Left renal pelvis (tissue), 4 donors: ENCODE measurements at places on chromosomes 1 and 21. TPM values are rescaled to one million over a fixed set of nuclear protein-coding genes. Genes with fewer than 3 reads are reported as not detected.

LHX4 gene
- 1.3 TPM for polyA plus RNA-seq

DNA sequence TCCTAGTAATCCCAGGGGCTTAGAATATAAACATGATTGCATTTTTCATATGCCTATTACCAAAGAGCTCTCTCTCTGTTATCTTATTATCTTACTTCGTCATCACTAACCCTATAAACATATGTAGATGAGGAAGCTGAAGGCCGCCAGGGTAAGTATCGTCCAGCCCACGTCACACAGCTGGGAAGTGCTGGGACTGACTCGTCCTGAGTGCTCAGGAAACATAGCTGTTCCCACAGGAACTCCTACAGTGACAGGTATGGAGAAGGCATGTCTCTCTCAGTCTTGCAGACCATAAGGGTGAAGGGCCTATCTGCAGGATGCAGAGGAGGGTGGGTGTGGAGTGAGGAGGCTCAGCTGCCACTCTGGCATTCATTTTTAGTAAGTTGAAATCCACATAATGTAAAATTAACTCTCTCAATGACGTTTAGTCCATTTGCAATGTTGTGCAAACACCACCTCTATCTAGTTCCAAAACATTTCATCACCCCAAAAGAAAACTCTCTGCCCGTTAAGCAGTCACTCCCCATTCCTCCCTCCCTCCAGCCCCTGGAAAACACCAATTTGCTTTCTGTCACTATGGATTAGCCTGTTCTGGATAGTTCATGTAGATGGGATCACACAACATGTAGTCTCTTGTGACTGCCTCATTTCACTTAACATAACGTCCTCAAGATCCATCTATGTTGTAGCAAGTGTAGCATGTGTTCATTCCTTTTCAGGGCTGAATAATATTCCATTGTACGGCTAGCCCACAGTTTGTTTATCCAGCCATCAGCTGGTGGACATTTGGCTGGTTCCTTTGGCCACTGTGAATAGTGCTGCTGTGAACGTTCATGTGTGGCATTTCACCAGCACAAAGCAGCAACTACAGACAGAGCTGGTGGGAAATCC lies 68.3 kb downstream of the TCP10L start:
- no peak for DNase-seq

S100A5 gene
- 0.72 TPM for polyA plus RNA-seq

DNA sequence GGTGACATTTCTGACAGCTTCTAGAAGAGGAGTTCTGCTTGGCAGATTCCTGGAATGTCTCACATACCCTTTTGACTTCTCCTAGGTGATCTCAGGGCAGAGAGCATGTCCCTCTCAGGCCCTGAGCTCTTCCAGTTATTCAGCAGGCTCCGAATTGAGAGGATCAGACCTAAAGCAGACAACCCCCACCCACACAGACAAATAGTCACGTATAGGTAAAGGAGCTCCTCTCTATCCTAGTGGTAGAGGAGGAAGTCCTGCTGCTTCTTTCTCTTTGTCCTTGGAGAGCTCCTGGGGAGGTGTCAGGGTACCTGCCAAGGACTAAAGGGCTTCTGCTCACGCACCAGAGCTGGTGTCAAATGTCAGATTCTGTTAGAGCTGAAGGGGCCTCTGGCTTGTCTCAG lies 128.1 kb downstream of the IER5 start:
- no peak for DNase-seq

DNA sequence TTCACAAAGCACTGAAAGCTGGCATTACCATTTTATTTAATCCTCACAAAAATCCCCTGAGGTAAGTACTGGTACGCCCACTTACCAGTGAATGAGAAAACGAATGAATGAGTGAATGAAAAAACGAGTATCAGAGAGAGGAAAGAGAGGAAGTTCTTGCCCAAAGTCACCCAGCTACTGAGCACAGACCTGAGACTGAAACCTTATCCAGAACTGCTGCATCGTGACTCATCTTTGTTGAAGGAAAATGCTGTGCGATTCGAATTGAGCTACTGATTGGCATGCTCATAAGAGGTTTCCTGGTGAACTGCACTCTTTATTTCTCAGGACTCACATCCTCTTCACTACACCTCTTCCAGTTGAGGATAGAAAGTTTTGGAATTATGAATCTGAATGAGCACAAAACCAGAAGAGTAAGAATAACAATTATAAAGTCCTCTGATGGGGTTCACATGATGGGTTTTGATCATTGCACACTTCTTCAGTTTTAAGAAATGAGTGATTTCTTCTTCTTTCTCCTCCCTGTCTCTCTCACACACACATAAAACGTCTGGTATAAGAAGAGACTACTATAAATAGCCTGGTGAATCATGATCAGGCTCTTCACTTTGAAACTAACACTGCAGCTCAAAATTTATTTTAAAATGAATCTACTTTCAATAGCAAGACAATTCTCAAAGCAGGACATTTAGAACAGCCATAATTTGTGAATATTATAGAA lies 32.1 kb downstream of the IL12RB2 start:
- no peak for DNase-seq

- DNase-seq: no peak
These were observed 10.7 kb upstream of the PHTF1 start for GRCh38 chr1:113770031-113770430.

- no peak for DNase-seq
These were observed 133.8 kb upstream of the EDN2 start for GRCh38 chr1:41618066-41618825.

- no peak for DNase-seq
These were observed 61.5 kb downstream of the KCNK1 start for GRCh38 chr1:233675446-233675845.

NECTIN4 gene
- 2.6 TPM for polyA plus RNA-seq

DNA sequence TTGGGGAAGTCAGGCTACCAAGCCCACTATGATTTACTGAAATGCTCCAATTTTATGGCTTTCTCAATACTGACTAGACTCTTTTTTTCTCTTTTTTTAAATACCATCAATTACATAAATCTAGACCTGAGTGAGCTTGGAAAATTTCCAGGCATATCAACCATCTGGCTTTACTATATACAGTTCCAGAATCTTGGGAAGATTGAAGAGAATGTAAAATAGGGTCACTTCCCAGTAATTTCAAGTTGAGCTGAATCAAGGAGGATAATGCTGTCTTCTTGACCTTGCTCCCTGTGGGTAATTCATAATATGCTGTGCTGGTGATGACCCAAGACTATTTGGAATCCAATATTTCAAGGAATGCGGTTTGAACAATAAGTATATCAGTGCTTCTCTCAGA lies 108.1 kb downstream of the MAP3K21 start:
- no peak for DNase-seq

GRCh38 chr1:82515650-82516049 lies 714.9 kb downstream of the ADGRL2 start:
- DNase-seq: no peak

KRTAP12-2 gene
- polyA plus RNA-seq: not detected

UBASH3A gene
- polyA plus RNA-seq: not detected

DNA sequence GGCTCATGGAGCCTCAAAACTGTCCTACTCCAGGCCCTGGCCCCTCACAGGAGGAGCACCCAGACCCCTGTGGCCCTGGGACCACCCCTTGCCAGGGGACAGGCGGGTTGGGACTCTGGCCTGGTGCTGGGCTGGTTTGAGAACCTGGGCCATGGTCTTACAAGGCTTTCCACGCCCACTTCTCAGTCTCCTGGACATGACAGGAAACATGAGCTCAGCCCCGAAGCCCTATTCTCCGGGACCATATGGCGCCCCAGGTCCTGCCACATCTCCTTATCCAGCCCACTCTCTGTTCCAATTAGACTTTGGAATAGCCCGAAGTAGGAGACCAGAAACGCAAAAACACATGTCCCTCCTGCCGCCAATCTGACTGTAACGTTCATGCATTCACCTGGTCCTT lies 47.9 kb downstream of the KCNAB2 start:
- DNase-seq: no peak

DNA sequence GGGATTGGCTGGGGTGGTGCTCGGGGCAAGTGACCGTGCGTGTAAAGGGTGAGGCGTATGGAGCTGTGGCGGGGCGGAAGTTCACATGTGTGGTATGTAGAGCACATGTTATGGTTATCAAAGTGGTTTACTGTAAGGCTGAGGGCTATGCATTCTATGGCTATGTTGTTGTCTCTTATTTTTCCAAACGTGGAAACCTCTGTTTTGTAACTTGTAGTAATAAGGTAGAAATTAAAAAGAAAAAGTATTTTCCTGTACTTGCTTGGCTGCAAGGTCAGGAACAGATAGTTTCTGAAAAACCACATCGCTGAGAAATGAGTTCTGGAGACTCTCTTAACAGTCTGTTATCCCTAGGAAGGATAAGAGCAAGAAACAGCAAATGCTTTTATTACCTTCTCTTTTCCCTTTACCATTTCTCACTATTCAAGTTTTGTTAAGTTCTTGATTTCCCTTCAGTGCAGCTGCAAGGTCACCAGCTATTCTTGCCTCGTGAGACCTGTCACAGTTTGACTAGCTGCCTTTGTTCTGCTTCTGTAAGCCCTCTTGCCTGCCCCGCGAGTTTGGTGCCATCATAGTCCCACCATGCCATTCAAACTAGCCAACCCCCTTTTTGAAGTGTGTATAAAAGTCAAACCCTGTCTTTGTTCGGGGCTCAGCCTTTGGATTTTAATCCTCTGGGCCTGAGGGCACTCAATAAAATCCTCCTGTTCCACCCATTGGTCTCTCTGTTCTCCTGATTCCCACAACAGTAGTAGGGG lies 9.5 kb downstream of the RNU1-2 start:
- DNase-seq: no peak

CAMK2N1 gene
- polyA plus RNA-seq: 83.3 TPM

- DNase-seq: no peak
These were observed 24.0 kb downstream of the MTOR start for GRCh38 chr1:11238311-11238710.

DNA sequence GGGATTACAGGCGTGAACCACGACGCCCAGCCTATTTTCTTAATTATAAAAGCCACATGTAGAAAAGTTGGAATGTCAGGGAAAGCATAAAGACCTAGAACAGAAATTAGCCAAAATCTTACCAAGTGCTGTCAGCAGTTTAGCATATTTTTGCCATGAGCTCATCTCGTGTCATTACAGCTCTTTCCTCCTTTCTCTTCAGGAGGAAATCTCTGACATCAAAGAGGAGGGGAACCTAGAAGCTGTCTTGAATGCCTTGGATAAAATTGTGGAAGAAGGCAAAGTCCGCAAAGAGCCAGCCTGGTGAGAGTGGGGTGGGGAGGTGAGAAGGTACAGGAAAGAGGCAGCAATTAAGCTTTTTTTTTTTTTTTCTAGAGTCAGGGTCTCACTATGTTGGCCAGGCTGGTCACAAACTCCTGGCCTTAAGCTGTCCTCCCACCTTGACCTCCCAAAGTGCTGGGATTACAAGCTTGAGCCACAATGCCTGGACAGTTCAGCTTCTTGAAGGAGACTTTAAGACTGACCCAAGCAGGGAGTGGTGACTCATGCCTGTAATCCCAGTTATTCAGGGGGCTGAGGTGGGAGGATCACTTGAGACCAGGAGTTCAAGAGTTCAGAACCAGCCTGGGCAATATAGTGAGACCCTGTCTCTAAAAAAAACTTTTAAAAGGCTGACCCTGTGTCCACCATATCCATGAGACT lies 8.4 kb upstream of the BGLAP start:
- no peak for DNase-seq

- no peak for DNase-seq
These were observed 346.6 kb downstream of the ZNF326 start for GRCh38 chr1:90341516-90341915.

DNA sequence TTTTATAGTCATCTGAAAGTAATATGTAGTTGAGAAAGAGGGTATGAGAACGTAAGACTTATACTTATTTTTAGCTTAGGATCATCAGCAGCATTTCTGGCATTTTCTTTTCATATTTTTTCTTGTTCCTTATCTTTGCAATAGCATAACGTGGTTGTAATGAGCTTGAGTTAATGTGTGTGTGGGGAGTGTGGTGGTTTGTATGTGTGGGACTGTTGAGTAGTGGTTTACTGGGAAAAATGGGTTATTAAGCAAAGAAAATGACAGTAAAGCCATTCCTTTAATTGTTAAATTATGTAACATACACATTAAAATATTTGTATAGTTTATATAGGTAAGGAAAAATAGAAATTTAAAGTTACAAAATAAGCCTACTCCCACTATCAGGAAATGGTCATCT lies 15.2 kb downstream of the PIP5K1A start:
- DNase-seq: no peak

TRAPPC3 gene
- polyA plus RNA-seq: 58.7 TPM

- DNase-seq: no peak
These were observed 166.2 kb upstream of the NFIA start for GRCh38 chr1:60916199-60916598.

HRNR gene
- polyA plus RNA-seq: 0.93 TPM

DPM3 gene
- 29.7 TPM for polyA plus RNA-seq

RPL11 gene
- polyA plus RNA-seq: 2,504 TPM

DNA sequence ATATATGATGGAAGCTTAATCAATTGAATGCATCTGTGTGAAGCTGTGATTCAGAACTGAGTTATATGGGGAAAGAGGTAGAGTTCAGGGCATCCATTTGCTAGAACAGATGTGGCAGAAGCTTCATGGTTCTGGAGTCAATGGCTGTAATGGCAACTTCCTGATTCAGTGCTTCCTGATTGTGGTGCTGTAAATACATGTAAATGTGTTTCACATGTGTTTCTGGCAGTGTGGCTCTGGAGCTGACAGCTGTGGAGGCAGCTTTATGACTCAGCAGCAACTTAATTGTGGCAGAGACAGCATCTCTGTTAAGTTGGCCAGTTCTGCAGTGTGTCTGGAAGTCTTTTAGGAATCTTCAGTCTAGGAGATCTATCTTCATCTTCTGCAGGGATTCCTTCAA lies 226.6 kb upstream of the ZRANB2 start:
- no peak for DNase-seq

DNA sequence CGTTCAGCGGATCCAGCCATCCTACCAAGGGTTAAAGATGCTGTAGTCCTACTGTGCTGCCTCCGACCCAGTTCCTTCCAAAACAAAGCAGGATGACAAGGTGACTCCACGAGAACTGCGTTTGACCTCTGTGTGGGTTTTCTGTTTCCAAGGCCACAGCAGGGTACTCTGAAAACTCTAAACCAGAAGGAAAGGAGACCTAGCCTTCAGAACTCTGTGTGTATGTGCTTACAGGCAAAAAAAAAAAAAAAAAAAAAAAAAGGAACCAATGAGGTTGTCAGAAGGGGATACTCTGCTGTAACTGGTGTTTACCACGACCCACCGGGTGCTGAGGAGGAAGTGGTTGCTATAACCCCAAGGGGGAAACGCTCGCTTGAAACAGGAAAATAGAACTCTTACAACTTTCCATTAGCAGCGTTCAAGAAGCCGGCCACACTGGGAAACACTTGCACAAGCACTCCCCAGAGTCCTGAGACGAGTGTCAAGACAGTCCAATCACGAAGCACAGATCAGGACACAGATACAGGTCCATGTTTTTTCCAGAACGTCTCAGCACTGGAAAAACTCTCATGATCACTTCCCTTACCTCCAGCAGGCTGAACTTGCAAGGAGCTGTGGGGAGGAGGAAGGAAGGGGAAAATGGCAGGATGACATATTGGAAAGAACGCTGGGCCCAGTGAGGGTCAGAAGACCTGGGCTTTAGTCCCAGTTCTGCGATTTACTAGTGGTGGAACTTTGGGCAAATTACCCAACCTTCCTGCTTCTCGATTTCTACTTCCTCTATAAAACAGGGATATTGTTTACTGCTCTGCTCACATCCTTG lies 64.0 kb downstream of the ITPKB start:
- no peak for DNase-seq

- no peak for DNase-seq
These were observed 17.3 kb upstream of the EFNA1 start for GRCh38 chr1:155110381-155110780.

CYP4A22 gene
- 0.53 TPM for polyA plus RNA-seq

RXRG gene
- 1.4 TPM for polyA plus RNA-seq
